ENCODE measurements at places on chromosomes 4 and X. TPM values are rescaled to one million over a fixed set of nuclear protein-coding genes. Genes with fewer than 3 reads are reported as not detected.

The P2RY4 gene
- total RNA-seq = not detected

The COL25A1 gene
- total RNA-seq = 0.47 TPM

DNA sequence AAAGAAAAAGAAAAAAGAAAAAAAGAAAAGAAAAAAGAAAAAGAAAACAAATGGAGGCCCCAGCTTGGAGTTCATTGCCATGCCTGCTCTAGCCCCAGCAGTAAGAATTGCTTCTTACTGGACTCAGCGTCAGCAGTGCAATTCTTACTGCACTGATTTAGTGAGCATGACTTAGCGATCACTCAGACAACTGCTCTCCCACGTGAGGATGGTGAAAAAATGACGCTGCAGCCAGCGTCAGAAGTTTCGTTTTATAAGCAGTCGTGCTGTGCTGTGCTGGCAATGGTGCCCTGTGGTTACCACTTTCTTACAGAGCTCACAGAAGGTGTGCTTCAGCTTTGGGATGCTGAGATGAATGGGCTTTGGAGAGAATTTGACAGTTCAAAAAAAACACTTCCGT lies 68.3 kb upstream of the DDX3X start:
- peak overlapping the region; percentile 36 for H3K4me3 ChIP-seq
- DNase-seq = no peak
- H3K27ac ChIP-seq = no peak overlapping the region
- H3K27me3 ChIP-seq = no peaks in the 10 kb centered on the region
- no peaks in the 10 kb centered on the region for H3K4me1 ChIP-seq

The GPR119 gene
- total RNA-seq = not detected

The KLB gene
- not detected for total RNA-seq

The TBC1D9 gene
- 0.76 TPM for total RNA-seq

DNA sequence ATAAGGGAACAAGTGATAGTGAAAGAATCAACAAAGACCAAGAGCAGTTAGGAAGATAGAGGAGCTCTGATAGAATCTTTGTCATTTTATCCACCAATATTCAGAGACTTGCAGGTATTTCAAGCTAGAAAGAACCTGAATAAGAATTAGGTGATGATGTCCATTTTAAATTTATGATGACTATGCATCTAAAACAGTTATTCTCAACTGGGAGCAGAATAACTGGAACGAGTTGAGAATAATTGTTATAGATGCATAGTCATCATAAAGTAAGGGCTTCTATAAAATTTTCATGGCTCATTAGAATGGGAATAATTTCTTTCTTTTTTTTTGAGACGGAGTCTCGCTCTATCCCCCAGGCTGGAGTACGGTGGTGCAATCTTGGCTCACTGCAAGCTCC lies 5.8 kb downstream of the OCIAD1 start:
- no peak overlapping the region for H3K4me3 ChIP-seq
- H3K4me1 ChIP-seq = peaks cover 12% of the 10 kb centered on the region
- no peak for DNase-seq
- H3K27me3 ChIP-seq = no peaks in the 10 kb centered on the region
- H3K36me3 ChIP-seq = peaks cover 9% of the 10 kb centered on the region
- no peak overlapping the region for H3K27ac ChIP-seq

DNA sequence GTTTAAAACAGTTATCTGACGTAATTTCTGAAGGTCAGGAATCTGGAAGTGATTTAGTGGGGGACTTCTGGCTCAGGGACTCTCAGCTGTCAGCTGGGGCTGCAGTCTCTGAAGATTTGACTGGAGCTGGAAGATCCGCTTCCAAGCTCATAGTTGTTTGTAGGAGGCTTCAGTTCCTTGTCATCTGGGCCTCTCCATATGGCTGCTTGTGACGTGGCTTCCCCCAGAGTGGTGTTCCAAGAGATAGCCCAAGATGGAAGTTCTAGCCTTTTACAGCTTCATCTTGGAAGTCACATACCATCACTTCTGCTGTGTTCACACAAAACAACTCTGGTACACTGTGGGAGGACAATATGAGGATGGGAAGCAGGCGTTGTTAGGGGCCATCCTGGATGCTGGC lies 2.1 kb downstream of the MPC1L start:
- no peaks in the 10 kb centered on the region for H3K36me3 ChIP-seq
- no peak overlapping the region for H3K27ac ChIP-seq

The REELD1 gene
- 0.32 TPM for total RNA-seq

The TMEM31 gene
- total RNA-seq = not detected

- peaks cover 14% of the 10 kb centered on the region for H3K4me1 ChIP-seq
- H3K4me3 ChIP-seq = peak overlapping the region; percentile 94
- H3K36me3 ChIP-seq = no peaks in the 10 kb centered on the region
- no peak for DNase-seq
- no peaks in the 10 kb centered on the region for H3K27me3 ChIP-seq
These were observed 383 bp upstream of the ZMAT1 start for GRCh38 chrX:101932249-101932570.

The UCP1 gene
- not detected for total RNA-seq

DNA sequence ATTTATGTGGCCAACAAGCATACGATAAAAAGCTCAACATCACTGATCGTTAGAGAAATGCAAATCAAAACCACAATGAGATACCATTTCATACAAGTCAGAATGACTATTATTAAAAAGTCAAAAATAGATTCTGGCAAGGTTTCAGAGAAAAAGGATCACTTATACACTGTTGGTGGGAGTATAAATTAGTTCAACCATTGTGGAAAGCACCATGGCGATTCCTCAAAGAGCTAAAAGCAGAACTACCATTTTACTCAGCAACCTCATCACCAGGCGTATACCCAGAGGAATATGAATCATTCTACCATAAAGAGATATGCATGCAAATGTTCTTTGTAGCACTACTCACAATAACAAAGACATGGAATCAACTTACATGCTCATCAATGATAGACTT lies 478.7 kb upstream of the GALNTL6 start:
- no peaks in the 10 kb centered on the region for H3K4me1 ChIP-seq
- no peaks in the 10 kb centered on the region for H3K36me3 ChIP-seq
- no peak overlapping the region for H3K27ac ChIP-seq

DNA sequence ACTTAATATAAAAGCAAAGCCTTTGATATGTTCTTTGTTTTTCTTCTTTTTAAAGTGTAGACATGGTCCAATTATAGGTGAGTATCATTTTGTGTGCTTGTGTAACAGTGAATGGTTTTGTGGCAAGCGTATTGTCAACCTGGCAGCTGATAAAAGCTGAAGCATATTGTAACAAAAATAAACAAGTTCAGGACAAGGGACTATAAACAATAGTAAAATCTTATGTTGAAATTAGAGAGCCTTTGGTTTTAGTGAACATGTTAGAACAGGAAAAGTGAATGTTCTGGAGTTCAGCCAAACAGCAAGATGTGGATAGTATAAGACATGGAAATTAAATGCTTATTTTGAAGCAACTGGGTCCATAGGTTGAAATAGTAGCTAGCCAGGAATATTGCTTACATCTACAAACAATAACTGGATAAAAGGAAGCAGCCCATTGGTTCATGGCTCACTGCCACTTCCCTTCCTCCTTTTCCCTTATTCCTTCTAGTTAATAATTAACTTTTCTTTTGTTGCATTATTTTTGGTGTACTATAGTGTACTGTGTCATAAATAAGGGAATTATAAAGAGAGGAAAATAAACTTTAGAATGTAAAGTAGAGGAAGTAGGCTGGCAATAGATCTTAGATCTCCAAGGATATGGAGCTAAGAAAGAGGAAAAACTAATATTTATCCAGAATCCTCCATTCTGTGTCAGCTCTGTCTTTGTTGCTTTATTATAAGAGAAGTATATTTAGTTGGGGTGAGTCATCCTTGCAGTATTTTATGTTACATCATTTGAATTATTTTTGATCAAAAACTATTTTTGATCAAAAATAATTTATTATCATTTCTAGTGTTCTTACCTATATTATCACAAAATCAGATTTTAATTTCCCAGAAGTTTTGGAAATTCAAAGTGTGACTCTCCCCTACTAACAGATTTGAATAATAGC lies 65.6 kb downstream of the MRPL1 start:
- peaks cover 12% of the 10 kb centered on the region for H3K36me3 ChIP-seq
- H3K27ac ChIP-seq = no peak overlapping the region
- DNase-seq = no peak
- no peak overlapping the region for H3K4me3 ChIP-seq

GRCh38 chrX:141733371-141733770 lies 34.8 kb upstream of the SPANXD start:
- H3K27ac ChIP-seq = no peak overlapping the region
- no peak for DNase-seq
- H3K27me3 ChIP-seq = no peaks in the 10 kb centered on the region
- H3K4me1 ChIP-seq = no peaks in the 10 kb centered on the region

The TSR2 gene
- 33.9 TPM for total RNA-seq

The ARMCX5 gene
- total RNA-seq = 12.6 TPM

GRCh38 chrX:133332737-133333136 lies 82.6 kb downstream of the GPC4 start:
- no peaks in the 10 kb centered on the region for H3K4me1 ChIP-seq
- DNase-seq = no peak
- no peaks in the 10 kb centered on the region for H3K27me3 ChIP-seq
- no peaks in the 10 kb centered on the region for H3K36me3 ChIP-seq
- no peak overlapping the region for H3K4me3 ChIP-seq
- H3K27ac ChIP-seq = no peak overlapping the region

The C1QTNF7 gene
- not detected for total RNA-seq

GRCh38 chr4:4327652-4328121 lies 37.6 kb downstream of the ZBTB49 start:
- peak overlapping the region; percentile 63 for H3K27ac ChIP-seq
- no peak overlapping the region for H3K4me3 ChIP-seq
- H3K4me1 ChIP-seq = peaks cover 4% of the 10 kb centered on the region
- no peak for DNase-seq

The COL4A6 gene
- total RNA-seq = not detected

GRCh38 chr4:125832161-125832560 lies 517.4 kb downstream of the FAT4 start:
- H3K27me3 ChIP-seq = no peaks in the 10 kb centered on the region
- H3K4me3 ChIP-seq = no peak overlapping the region
- no peak overlapping the region for H3K27ac ChIP-seq
- H3K36me3 ChIP-seq = no peaks in the 10 kb centered on the region
- no peaks in the 10 kb centered on the region for H3K4me1 ChIP-seq
- no peak for DNase-seq

The WDR17 gene
- total RNA-seq = 0.65 TPM

The GAB3 gene
- 17.7 TPM for total RNA-seq

DNA sequence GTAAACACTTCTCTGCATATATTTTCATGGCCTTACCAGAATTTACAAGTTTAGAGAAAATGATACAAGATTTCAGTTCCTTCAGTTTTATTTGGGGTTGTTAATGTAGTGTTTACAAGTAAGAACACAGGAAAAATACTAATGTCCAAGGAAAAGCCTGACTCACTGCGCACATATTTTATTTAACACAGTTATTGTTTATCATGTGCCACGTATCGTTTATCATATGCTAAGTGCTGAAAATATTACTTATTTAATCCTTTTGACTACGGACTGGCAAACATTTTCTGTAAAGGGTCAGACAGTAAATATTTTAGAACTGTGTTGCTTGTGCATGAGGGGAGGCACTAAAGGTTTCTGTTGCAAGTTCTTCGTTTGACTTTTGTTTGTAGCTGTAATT lies 794 bp downstream of the HSD17B13 start:
- no peaks in the 10 kb centered on the region for H3K4me1 ChIP-seq
- no peak overlapping the region for H3K27ac ChIP-seq
- H3K4me3 ChIP-seq = no peak overlapping the region

- H3K4me1 ChIP-seq = no peaks in the 10 kb centered on the region
- no peaks in the 10 kb centered on the region for H3K36me3 ChIP-seq
- H3K4me3 ChIP-seq = no peak overlapping the region
- H3K27ac ChIP-seq = no peak overlapping the region
These were observed 452.1 kb upstream of the RPS6KA3 start for GRCh38 chrX:20718592-20719380.

- no peak for DNase-seq
- no peak overlapping the region for H3K27ac ChIP-seq
These were observed 58.1 kb downstream of the PHEX start for GRCh38 chrX:22090181-22090580.

The ASB12 gene
- total RNA-seq = 0.22 TPM

- H3K36me3 ChIP-seq = no peaks in the 10 kb centered on the region
- no peak overlapping the region for H3K4me3 ChIP-seq
- H3K27me3 ChIP-seq = no peaks in the 10 kb centered on the region
- H3K4me1 ChIP-seq = no peaks in the 10 kb centered on the region
- H3K27ac ChIP-seq = no peak overlapping the region
- DNase-seq = no peak
These were observed 571.1 kb downstream of the PCDH7 start for GRCh38 chr4:31291238-31291637.

Measured in T-helper 17 cell (primary cell).